ENCODE measurements at places on chromosomes 5 and 9. TPM values are rescaled to one million over a fixed set of nuclear protein-coding genes. Genes with fewer than 3 reads are reported as not detected.

The JAKMIP2 gene
- total RNA-seq = not detected

GRCh38 chr9:124356745-124357390 lies 58.4 kb downstream of the PSMB7 start:
- peaks cover 54% of the 10 kb centered on the region for H3K36me3 ChIP-seq
- H3K27me3 ChIP-seq = no peaks in the 10 kb centered on the region
- H3K27ac ChIP-seq = no peak overlapping the region
- DNase-seq = no peak
- no peak overlapping the region for H3K4me3 ChIP-seq
- no peaks in the 10 kb centered on the region for H3K4me1 ChIP-seq

- H3K36me3 ChIP-seq = no peaks in the 10 kb centered on the region
- H3K27ac ChIP-seq = no peak overlapping the region
- H3K4me1 ChIP-seq = no peaks in the 10 kb centered on the region
- no peak for DNase-seq
- H3K4me3 ChIP-seq = no peak overlapping the region
These were observed 85.4 kb downstream of the IRX2 start for GRCh38 chr5:2666081-2666480.

DNA sequence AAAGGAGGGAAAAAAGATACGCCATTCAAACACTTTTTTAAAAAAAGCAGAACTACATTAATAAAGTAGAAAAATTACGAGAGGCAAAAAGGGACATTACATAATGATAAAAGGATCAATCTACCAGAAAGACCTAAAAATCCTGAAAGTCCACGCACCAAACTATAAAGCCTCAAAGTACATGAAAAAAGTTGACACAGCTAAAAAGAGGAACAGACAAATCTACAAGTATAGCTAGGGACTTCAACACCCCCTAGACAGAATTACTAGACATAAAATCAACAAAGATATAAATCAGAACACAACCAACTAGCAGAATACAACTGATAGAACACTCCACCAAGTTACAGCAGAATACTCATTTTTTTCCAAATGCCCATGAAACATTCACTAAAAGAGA lies 11.1 kb downstream of the CAMSAP1 start:
- H3K4me3 ChIP-seq = no peak overlapping the region
- peaks cover 9% of the 10 kb centered on the region for H3K36me3 ChIP-seq
- no peaks in the 10 kb centered on the region for H3K27me3 ChIP-seq
- H3K4me1 ChIP-seq = peaks cover 11% of the 10 kb centered on the region

The SLC1A1 gene
- total RNA-seq = 81.4 TPM

GRCh38 chr9:79131246-79131774 lies 440.5 kb upstream of the TLE4 start:
- no peaks in the 10 kb centered on the region for H3K4me1 ChIP-seq
- H3K36me3 ChIP-seq = no peaks in the 10 kb centered on the region
- H3K4me3 ChIP-seq = no peak overlapping the region
- H3K27me3 ChIP-seq = no peaks in the 10 kb centered on the region
- no peak overlapping the region for H3K27ac ChIP-seq
- no peak for DNase-seq

- H3K27me3 ChIP-seq = no peaks in the 10 kb centered on the region
- DNase-seq = no peak
- peak overlapping the region; percentile 79 for H3K4me3 ChIP-seq
- H3K27ac ChIP-seq = no peak overlapping the region
These were observed 25.2 kb upstream of the CNOT6 start for GRCh38 chr5:180468732-180469585.

The KCNV2 gene
- not detected for total RNA-seq

The ADAMTS13 gene
- 4.7 TPM for total RNA-seq

- H3K4me1 ChIP-seq = no peaks in the 10 kb centered on the region
- H3K27me3 ChIP-seq = peaks cover 16% of the 10 kb centered on the region
- H3K4me3 ChIP-seq = no peak overlapping the region
- no peak overlapping the region for H3K27ac ChIP-seq
These were observed 277.2 kb upstream of the SLC24A2 start for GRCh38 chr9:20065796-20066700.

DNA sequence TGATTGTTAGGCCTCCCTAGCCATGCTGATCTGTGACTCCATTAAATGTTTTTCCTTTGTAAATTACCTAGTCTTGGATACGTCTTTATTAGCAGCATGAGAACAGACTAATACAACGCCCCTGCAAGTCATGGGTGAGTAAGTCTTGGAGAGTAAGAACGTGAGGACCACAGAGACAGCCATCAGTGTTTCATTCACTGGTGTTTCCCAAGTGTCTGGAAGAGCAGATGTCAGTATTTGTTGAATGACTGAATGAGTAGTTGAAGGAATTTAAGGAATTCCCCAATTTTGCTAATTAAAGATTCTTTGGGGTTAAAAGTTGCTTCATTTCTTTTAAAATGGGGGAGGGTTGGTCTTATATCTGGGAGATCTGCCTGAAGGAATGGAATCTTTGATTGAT lies 178.8 kb downstream of the TRIO start:
- H3K27me3 ChIP-seq = no peaks in the 10 kb centered on the region
- no peak overlapping the region for H3K27ac ChIP-seq
- no peak for DNase-seq
- no peak overlapping the region for H3K4me3 ChIP-seq
- H3K36me3 ChIP-seq = peaks cover 41% of the 10 kb centered on the region

- H3K27me3 ChIP-seq = no peaks in the 10 kb centered on the region
- no peak overlapping the region for H3K4me3 ChIP-seq
- no peaks in the 10 kb centered on the region for H3K4me1 ChIP-seq
- no peak for DNase-seq
- H3K36me3 ChIP-seq = peaks cover 2% of the 10 kb centered on the region
These were observed 58.0 kb downstream of the GOLM1 start for GRCh38 chr9:86041311-86041741.

The TGFBR1 gene
- 19.4 TPM for total RNA-seq

DNA sequence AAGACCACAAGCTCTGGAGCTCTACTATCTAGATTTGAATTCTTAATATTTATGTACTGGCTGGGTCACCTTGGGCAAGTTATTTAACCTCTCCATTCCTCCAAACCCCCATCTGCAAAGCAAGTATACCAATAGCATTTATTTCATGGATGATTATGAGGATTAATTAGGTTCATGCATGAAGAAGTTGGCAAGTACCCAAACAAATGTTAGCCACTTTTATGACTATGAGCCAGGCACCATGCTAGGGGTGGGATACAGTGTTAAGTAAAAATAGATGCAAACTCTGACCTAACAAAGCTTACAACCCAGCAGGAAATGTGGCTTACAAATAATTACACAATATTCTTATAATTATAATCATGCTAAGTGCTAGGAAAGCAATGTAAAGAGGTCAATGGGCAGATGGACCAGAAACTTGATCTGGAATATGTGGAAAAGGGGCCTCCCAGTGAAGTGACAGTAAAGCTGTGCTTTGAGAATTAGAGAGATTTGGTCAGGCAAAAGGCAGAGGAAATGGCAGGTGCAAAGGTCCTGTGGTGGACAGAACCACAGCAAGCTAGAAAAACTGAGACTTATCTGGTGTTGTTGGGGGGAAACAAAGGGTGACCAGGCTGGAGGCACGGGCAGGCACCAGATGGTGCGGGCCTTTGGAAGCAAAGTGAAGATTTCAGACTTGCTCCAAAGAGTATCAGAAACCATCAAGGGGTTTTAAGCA lies 525.2 kb upstream of the TRPC7 start:
- peaks cover 42% of the 10 kb centered on the region for H3K27me3 ChIP-seq
- no peak overlapping the region for H3K27ac ChIP-seq
- no peaks in the 10 kb centered on the region for H3K36me3 ChIP-seq
